ENCODE measurements at places on chromosomes 7 and 10.

GRCh38 chr7:80589631-80590030 lies 48.8 kb upstream of the CD36 start:
- no peak for DNase-seq

DNA sequence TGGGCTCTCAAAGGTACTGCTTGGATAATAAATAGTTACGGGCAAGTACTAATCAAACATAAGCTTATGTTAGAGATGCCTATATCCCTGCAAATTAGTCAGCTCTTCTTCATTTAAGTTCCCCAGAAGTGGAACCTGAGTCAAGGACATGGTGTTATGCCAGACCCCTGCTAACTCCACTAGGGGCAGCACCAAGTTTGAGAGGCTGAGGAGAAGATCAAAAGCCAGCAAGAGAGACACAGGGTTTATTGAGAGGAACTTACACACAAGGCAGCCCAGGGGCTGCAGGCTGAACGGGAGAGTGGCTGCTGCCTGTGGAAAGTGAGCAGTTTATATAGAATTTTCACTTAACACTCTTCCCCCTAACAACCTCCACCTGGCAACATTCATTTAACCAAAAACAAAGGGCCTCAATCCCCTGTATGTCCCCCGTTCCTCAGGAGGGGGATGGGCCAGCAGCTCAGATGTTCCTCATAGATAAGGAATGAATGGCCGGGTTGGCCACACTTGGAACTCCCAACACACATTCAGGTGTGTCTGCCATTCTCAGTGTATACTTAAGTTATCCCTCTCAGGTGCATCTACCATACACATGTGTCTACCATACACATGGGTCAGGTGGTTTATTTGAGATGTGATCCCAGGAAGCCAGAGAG lies 62.6 kb upstream of the GHITM start:
- no peak for DNase-seq

DNA sequence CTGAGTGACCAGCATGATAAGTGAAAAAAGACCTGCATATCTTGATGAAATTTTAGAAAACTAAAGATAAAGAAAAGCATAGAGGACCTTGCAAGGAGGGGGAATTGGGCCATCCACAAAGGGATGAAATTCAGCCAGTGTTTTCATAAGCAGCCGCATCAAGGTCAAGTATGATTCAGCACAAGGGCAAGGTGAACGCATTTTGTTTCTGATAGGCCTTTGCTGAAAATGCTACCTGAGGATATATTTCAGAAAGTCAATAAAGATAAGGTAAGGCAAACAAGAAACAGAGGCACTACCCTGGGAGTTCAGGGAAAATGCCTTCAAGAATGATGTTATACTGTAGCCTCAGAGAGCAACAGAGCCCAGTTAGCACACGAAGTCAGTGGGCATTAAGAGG lies 55.0 kb upstream of the SHH start:
- no peak for DNase-seq

GRCh38 chr7:52475001-52475582 lies 560.3 kb upstream of the POM121L12 start:
- DNase-seq = no peak

DNA sequence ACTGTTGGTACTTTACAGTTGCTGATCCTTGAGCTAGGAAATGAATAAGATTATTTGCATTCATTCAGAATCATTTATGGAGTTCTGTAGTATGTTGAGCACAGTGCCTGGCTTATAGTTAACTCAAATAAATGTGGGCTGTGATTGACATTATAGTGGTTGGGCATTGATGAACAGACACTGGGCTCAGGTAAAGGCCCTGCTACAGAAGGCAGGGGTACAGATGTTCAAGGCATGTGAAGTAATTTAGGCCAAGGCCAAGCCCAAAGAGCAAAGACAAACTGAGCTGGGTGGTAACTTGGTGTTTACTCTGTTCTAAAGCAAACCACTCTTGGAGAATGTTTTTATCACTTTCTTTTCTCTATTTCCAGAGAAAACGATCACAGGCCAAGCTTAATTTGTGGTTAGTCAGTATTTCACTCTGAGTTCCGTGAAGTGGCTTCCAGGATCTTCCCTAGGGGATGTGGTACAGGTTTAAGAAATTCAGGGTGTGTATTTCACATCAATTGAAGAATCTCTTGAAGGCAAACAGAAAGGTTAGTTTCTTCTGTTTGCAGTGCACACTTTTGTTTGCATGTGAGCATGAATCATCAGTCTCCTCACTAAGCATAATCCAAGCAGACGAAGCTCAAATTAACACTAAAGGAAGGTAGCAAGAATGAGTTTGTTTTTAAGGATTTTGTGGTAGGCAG lies 113.9 kb upstream of the PRR15 start:
- DNase-seq = no peak

DNA sequence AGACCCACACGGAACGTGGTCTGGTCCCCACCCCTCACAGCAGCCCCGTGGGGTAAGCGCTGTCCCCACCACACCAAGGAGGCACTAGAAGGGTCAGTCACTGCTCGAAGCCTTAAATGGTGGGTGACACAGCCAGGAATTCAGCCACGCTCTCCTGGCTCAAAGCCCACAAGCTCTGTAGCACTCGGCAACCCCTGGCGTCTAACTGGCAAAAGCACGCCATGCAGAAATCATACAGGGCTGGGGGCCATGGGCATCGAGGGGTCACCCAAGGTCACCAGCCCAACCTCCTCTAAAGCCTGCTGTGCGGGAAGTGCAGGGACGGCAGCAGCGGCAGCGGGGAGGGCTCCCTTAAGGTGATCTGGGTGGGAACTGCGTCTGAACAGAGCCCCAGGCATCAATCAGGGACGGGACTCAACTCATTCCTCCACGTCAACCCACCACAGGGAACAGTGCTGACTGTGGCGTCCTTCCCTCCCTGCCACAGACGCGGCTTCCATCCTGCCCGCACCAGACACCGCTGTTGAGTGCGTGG lies 7.8 kb downstream of the GPER1 start:
- no peak for DNase-seq

DNA sequence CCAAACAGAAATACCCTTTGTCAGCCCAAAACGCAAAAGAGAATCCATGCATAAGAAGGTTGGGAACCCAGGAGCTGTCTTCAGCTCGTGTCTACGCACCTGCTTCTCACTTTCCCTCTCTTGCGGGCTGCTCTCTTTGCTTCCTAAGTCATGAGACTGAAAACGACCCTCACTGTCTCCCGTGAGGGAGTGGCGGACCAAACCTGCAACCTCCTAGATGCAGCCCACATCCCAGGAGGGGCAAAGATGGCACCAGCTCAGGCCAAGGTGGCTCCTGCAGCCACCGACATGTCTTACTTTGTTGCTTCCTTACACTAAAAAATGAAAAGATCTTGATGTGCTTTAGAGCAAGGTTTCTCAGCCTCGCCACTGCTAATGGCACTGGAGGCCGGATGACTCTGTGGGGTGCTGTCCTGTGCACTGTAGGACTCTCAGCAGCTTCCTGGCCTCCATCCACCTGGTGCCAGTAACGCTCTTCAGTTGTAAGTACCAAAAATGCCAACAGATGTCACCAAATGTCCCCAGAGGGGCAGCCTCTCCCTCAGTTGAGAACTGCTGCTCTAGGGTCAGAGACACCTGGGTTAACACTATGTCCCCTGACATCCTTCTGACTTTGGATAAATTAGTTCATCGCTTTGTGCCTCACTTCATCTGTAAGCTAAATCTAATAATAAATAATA lies 179.8 kb upstream of the PFKP start:
- DNase-seq = no peak
